Right renal pelvis (tissue), 4 donors: ENCODE measurements at places on chromosomes 1 and 21. TPM values are rescaled to one million over a fixed set of nuclear protein-coding genes. Genes with fewer than 3 reads are reported as not detected.

The FASLG gene
- 0.21 TPM for polyA plus RNA-seq

The PLCH2 gene
- 1.7 TPM for polyA plus RNA-seq

DNA sequence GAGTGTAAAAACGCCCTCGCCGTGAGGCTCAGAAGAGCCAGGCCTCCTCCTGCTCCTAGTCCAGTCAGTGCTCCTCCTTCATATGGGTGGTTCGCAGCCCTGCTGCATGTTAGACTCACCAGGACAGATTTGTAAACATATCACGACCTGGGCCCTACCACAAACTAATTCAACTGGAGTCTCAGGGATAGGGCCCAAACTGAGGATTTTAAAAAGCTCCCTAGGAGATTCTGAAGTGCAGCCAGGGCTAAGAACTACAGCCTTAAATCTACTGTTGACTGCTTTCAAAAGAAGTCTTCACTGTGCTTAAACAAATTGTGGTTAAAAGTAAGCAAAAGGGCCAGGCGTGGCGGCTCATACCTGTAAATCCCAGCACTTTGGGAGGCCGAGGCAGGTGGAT lies 57.0 kb downstream of the CAMTA1 start:
- no peak for DNase-seq

DNA sequence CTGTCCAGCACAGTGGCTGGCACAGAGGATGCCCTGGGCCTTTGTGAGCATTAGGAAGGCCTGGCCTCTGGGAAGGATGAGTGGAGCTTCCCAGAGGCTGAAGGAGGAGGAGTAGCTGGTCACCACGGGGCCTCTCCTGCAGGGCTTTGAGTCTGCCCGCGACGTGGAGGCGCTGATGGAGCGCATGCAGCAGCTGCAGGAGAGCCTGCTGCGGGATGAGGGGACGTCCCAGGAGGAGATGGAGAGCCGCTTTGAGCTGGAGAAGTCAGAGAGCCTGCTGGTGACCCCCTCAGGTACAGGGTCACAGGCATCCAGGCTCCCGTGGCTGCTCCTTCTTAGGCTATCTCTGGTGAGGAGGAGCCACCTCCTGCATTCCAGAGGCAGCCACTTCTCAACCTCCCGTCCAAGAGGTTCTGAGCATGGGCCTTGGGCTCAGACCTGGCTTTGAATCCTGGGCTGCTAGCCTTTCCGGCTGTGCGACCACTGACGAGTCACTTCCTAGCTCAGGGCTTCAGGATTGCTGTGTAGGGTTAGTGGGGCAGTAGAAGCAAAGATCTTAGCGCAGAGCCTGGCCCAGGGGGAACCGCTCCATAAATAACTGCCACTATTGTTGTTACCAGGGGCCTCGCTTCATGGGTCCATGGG lies 14.0 kb downstream of the SESN2 start:
- DNase-seq: no peak

DNA sequence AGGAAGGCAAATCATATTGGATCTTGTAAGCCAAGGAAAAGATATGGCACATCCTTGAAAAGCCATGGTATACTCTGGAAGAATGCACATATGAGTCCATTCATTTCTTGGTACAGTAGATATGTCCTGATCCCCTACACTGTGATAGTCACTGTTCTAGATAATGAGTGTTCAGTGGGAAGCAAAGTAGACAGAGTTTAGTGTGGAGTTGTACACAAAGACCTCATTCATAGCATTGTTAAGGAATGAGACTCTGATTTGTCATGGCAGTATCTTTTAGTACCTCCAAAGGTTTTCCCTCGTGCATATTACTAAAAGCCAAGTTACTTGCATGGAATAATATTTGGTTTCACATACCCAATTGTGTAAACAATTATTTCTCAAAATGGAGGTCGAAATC lies 204.7 kb downstream of the NFIA start:
- no peak for DNase-seq

GRCh38 chr1:1250786-1251284 lies 4.3 kb upstream of the C1QTNF12 start:
- DNase-seq: no peak

GRCh38 chr1:24416666-24417391 lies 1.2 kb downstream of the NIPAL3 start:
- no peak for DNase-seq
